ENCODE measurements at places on chromosomes 3 and 15.

DNA sequence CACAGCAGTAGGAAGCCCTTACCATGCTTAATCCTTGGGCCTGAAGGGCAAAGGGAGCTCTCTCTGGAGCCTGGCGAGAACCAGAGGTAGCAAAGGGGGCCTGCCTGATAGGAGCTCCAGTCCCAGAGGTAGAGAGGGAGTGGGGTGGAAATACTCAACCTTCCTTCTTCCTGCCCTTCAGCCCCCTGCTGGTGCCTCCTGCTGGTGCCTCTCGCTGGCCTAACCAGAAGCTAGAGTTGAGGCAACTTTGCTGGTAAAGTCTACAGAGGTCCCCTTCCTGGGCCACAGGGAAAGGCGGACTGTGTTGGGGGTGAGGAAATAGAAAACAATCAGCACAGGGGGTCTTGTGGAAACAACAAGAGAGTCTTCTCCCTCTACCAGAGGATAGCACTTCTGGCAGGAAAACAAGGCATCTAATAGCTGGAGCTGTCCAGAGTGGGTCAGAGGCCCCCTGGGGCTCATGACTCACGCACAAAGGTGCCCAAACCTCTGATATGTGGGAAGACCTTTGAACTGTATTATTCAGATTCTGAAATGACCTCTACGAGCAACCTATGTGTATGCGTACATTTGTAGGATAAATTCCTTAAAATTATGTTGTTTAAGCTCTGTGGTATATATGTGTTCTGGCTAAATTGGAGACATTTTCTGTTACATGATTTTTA lies 133.9 kb downstream of the LRRC28 start:
- DNase-seq: no peak

DNA sequence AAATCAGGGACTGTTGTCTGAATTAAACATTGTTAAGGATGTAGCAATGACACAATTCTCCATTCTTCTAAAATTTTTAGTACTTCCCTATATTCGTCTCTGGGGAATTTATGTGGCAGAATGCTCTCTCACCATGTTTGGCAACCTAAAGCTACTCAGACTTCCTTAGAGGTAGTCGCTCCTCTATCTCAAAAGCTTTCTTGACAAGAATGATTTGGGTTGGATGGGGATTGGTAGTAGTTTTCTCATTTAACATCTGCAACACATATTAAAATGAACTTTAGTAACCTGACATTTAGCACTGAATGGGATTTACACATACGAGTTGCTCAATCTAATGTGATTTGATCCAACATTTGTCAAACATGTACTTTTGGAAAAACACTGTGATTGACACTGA lies 233.3 kb downstream of the RBMS3 start:
- no peak for DNase-seq

- no peak for DNase-seq
These were observed 562.7 kb downstream of the MFSD1 start for GRCh38 chr3:159364511-159364910.

GRCh38 chr15:42035435-42035761 lies 14.6 kb upstream of the PLA2G4E start:
- DNase-seq: peak; percentile 25

DNA sequence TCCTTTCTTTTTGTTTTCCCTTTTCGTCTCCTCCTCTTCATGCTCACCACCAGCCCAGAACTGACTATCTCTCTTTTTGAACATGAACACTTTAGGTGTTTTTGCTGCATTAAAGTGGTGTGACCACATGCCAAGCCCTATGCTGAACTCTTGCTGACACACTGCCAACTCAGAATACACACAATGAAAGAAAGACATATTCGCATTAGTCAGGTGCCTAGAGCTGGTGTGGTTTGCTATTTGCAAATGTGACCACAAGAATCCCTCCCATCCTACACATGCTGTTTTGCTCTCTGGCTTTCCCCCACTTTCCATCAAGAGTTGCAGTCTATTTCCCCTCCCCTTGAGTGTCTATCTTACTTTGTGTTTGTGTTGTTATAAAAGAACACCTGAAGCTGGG lies 967.8 kb upstream of the CFAP20DC start:
- peak; percentile 72 for DNase-seq

DNA sequence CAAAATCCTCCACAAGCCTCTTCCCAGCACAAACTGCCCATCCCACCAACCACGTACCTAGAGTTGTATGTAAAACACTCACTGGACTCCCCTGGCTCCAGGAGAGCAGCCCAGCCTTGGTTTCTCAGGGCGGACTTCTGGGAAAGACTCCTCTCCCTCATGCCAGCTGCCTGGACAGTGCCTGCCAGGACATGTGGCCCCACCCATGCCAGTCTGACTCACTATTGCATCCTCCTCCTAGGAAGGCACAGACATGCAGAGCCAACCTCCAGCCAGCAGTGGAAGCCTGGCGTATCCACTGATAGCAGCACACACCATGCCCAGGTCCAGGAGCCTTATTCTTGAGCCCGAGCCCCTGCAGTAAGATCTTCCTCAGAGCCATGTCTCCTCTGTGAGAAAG lies 8.6 kb downstream of the PKM start:
- no peak for DNase-seq

GRCh38 chr3:43894176-43895049 lies 203.7 kb downstream of the ABHD5 start:
- DNase-seq: peak; percentile 66
